ENCODE measurements at places on chromosomes 1 and 21.
A peak's percentile ranks its signal among the peaks of the same experiment; 100 is the strongest.

- no peak for DNase-seq
These were observed 5.7 kb upstream of the PLPP3 start for GRCh38 chr1:56584910-56585528.

DNA sequence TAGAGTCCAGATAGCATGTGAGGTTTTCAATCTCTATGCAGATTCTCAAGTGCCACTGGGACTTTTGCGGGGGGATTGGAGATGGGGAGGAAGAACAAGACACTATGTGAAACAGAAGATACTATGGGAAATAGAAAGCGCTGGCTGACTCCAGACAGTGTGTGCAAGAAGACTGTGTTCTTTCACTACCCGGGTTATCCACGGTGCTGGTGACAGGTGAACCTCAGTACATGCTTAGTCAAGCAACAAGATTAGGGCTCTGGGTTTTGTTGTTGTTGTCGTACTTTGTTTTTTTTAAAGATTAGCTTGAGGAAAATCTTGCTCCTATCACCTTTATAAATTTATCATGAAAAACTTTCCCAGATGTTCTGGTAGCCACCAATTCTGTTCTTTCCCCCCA lies 56.4 kb downstream of the SUSD4 start:
- no peak for DNase-seq

GRCh38 chr1:230548997-230549396 lies 93.3 kb upstream of the COG2 start:
- DNase-seq, result no peak

GRCh38 chr1:219806020-219806419 lies 122.3 kb downstream of the SLC30A10 start:
- DNase-seq, result no peak

DNA sequence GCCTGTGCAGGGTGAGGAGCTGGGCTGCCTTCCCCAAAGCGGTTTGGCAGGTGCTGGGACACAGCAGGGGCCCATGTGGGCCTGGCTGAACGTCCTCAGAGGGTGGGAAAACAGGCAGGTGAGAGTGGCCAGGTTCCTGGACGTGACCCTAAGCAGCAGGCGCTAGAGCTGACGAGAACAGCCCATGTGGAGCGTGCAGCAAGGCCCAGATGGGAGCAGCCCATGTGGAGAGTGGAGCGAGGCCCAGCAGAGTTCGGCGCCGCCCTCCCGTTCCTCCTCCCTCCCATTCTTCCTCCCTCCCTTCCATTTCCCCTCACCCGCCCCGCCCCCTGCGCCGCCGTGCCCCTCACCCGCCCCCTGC lies 314.4 kb upstream of the VAMP3 start:
- no peak for DNase-seq

DNA sequence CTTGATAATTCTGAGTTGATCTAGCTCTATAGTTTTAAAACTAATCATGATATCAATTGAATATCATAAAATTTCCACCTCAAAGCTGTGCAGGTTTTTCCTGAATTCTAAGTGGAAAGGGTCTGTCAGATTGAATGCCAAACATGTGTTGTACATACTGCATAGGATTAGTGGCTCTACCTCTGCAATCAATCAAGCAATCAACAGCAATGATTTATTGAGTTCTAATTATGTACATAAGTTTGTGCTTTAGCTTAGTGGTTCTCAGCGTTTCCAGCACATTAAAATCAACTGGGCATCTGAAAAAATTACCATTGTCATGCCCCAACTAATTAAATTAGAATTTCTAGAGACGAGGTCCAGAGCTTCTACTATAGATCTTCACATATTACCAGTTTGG lies 251.5 kb downstream of the BACH1 start:
- no peak for DNase-seq

GRCh38 chr1:87594736-87595383 lies 266.2 kb downstream of the LMO4 start:
- no peak for DNase-seq

DNA sequence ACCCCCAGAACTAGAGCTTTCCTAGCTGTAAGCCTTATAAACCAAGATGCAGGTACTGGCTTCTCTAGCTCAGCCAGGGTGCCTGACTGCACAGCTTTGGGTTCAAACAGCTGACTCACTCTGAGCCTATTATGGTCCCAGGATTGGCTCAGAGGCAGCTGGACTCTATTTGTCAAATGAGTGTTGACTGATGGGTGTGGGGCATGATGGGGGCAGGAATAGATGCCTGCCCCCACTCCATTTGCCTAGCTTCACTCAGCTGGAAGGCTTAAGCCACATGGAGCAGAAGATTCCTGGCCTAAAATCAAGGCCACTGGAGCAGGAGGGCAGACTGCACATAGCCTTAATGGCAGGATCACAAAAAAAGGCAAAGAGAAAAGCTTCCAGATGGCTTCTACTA lies 90.5 kb downstream of the PIK3R3 start:
- DNase-seq, result no peak

GRCh38 chr1:223700388-223700918 lies 11.9 kb upstream of the CAPN2 start:
- DNase-seq, result no peak

DNA sequence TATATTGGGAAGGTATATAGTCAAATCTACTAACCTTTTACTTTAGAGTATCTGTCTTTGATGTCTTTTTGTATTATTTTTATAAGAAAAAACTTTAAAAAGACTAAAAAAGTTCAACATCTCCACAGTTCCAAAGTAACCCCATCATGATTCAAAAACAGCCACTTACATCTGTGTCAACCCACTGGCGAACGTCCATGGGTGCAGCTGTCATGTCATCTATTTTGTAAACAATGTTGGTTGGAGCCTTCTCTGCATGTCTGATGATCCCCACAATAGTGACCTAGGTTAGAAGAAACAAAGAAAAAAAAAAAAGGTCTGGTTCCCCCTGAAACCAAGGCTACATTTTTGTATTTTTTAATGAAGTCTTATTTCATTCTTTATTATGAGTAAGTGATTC lies 28.0 kb upstream of the SMPDL3B start:
- DNase-seq, result no peak

- DNase-seq, result no peak
These were observed 281.2 kb downstream of the PAPPA2 start for GRCh38 chr1:176744142-176744541.

DNA sequence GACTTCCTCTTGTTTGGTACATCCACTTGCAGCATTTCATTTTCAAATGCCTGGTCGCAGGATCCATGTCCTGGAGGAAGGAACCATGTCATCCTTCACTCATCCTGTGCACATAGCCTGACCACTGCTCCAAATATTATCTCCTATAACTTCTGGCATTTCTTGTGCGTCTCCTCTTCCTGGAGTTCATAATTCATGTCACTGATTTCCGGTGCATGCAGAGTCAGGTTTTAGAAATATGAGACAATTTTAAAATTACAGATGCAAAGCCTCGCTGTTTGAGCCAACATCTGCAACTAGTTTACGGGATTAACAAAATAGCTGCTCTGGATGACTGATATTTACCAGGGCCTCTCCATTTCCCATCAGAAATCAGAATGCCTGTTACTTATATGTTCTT lies 268.1 kb downstream of the DNM3 start:
- no peak for DNase-seq

DNA sequence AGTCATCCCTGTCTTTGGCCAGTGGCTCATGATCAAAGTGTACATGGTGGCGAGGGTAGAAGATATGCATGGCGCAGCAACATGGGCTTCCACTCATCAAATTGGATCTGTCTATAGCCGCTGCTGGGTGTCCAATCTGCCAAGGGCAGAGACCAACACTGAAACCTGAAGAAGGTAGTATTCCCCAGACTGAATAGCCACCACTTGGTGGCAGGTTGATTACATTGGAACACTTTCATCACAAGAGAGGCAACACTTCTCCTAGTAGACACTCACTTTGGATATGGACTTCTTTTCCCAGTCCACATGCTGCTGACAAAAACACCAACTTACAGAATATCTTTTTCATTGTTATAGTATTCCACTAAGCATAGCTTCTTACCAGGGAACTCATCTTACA lies 22.4 kb upstream of the PPM1J start:
- DNase-seq, result no peak

- no peak for DNase-seq
These were observed 67.6 kb upstream of the ST6GALNAC5 start for GRCh38 chr1:76799700-76800099.

DNA sequence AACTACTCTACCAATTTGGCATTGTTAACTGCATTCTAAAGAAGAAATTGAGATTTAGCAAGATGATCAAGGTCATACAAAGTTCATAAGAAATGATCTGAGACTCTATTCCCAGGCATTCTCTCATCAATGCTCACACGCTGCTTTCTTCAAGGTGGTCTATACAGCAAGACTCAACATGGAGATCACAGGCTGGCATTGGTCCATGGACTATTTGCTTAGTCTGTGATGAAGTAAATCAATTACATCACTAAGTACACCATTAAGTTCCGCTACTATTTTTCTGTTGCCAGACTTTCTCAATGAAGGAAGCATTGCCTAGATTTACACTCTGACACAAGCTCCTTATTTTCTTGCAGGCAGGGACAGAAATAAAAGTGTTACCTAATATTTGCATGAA lies 51.9 kb upstream of the CYP2J2 start:
- no peak for DNase-seq

DNA sequence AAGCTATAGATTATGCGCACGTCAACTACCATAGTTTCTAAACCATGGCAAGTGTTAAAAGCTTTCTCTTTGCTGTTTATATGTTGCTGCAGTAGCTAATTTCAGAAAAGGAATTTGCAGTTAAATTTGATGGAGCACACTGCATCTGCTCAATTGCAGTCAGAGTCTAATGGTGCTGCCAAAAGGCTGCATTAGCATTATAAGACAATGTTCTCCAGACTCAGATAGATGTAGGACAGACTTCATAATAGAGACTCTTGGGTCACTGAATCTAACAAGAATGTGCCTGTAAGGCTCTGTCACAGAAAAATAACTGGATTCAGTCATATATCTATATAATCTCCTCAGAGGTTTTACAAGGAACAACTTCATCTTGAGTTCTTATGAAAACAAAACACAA lies 198.3 kb downstream of the OLFM3 start:
- no peak for DNase-seq

GRCh38 chr1:184315254-184315653 lies 71.6 kb upstream of the C1orf21 start:
- no peak for DNase-seq

DNA sequence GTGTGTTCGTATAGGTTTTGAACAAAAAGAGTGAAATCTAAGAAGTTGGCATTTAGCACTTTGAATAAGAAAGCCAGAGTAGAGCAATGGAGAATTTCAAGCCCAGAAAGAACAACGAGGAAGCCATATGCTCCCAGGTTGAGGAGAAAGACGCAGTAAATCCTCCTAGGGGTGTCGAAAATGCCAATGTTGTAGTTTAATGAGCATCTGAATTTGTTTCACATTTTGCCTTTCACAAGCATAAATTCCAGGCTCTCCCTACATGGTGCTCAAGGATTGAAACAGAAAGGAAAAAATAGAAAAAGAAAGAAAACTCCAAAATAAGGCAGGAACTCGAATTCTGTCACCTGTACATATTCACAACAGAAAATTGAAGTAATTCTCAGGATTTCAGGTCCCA lies 264.7 kb upstream of the SGIP1 start:
- no peak for DNase-seq

DNA sequence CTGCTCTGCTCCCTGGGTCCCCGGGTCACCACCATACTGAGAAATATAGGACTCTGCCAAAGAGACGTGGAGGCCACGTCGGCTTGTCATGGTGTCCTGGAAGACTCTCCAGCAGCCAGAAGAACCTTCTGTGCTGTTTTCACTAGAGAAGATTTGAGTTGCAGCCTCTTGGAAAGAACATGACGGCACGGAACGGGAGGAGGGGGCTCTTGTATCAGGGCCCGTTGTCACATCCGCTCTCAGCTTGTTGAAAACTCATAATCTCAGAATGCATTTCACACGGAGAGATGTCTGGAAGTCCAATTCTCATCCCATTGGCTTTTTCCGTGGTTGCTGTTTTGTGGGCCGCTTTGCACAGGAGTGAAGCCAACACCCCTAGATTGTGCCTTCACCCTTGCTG lies 39.4 kb upstream of the FAM3B start:
- DNase-seq, result no peak

DNA sequence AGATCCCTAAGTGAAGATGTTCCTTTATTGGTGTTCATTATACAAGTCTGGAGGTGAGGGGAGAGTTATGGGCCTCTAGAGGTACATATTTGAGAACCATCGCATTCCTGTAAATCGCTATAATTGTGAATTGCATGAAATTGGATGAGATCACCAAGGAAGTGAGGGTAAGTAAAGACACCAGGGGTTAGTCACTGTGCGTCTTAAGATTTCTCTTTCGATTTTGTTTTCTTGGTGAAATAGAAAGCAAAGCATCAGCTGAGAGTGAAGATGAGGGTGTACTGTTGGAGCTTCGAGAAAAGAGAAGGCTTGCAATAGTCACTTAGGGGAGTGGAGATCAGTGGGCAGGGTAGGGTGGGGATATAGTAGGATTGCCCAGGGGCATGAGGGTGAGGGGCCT lies 82.1 kb downstream of the RAVER2 start:
- no peak for DNase-seq

- peak; percentile 14 for DNase-seq
These were observed 108.7 kb downstream of the DMRTB1 start for GRCh38 chr1:53567851-53568250.

DNA sequence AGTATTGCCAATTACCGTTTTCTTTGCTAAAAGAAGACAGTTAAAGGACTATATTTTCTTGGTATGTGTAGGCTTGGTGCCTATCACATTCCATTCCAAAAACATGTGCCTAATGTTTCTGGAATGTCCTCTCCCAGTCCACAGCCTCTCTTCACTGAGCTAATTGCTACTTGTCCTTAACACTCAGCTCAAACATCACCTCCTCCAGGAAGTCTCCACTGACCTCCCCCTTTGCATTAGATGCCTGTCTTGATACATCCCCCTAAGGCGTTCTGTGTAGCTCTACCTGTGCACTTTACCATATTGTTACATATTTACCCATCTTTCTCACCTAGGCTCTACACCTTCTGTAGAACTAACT lies 195.6 kb upstream of the CAMK1G start:
- peak; percentile 83 for DNase-seq

DNA sequence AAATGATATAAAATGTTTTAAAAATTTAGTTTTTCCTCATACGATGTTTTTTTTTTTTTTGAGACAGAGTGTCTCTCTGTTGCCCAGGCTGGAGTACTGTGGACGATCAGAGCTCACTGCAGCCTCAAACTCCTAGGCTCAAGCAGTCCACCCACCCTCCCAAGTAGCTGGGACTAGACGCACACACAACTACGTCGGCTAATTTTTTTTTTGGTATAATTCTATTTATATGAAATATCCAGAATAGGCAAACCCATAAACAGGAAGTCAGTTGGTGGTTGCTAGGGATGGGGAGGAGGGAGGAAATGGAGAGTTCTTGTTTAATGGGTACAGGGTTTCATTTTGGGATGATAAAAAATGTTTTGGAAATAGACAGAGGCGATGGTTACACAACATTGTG lies 56.5 kb downstream of the WARS2 start:
- no peak for DNase-seq

GRCh38 chr1:65141394-65141793 lies 6.6 kb upstream of the AK4 start:
- peak; percentile 66 for DNase-seq

DNA sequence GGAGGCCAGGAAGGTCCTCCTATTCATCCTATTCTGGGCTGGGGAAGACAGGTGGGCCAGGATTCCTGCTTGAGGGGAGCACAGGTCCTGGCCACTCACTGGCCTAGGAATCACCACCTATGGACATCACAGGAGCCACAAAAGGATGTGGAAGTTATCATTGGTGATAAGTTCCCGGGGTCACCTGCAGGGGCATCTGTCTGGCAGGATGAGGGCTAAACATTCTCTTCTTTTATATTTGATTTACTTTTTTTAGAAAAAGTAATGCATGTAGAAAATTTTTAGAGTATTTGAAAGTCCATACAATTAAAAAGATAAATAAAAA lies 33.2 kb upstream of the KIAA0040 start:
- DNase-seq, result no peak

Measured in islet precursor cell (in vitro differentiated cells).